Panc1 (cell line): ENCODE measurements at places on chromosomes 16 and 17. TPM values are rescaled to one million over a fixed set of nuclear protein-coding genes. Genes with fewer than 3 reads are reported as not detected.

The TMIGD1 gene
- not detected for total RNA-seq

The OR4D2 gene
- total RNA-seq = not detected

The CDR2L gene
- total RNA-seq = 32.0 TPM

The NACA2 gene
- total RNA-seq = not detected

The C16orf74 gene
- total RNA-seq = 1.5 TPM

The HNF1B gene
- total RNA-seq = not detected

The MMP2 gene
- total RNA-seq = 311 TPM

The HS3ST2 gene
- total RNA-seq = not detected

The SMIM22 gene
- total RNA-seq = not detected

The SLC38A8 gene
- total RNA-seq = not detected

The WNT9B gene
- not detected for total RNA-seq

The C16orf54 gene
- 0.18 TPM for total RNA-seq

The TP53TG3F gene
- total RNA-seq = 0.54 TPM

The GPRC5C gene
- 57.1 TPM for total RNA-seq

The C16orf86 gene
- 0.80 TPM for total RNA-seq

The SP6 gene
- 4.0 TPM for total RNA-seq

The HSPB9 gene
- not detected for total RNA-seq

The ETV4 gene
- 8.3 TPM for total RNA-seq

The ZC3H18 gene
- total RNA-seq = 45.9 TPM

The HID1 gene
- total RNA-seq = 10.9 TPM

The CCL4 gene
- 0.51 TPM for total RNA-seq

The MYH2 gene
- total RNA-seq = not detected

The DBNDD1 gene
- total RNA-seq = 32.3 TPM

The ATP2A1 gene
- 2.9 TPM for total RNA-seq

The LITAFD gene
- not detected for total RNA-seq

The OTOA gene
- not detected for total RNA-seq

The KRTAP9-9 gene
- total RNA-seq = not detected

The FOXL1 gene
- 9.3 TPM for total RNA-seq

The CD7 gene
- 0.77 TPM for total RNA-seq

The NPIPA8 gene
- total RNA-seq = 0.18 TPM

The PRM2 gene
- not detected for total RNA-seq

The ZSCAN10 gene
- total RNA-seq = 0.21 TPM

The CBX8 gene
- total RNA-seq = 15.3 TPM

The SPATA33 gene
- 18.3 TPM for total RNA-seq

The CETP gene
- not detected for total RNA-seq

The NTN3 gene
- 3.2 TPM for total RNA-seq

The DCXR gene
- total RNA-seq = 128 TPM

The C16orf46 gene
- 1.2 TPM for total RNA-seq

The TLCD1 gene
- total RNA-seq = 55.7 TPM

The PRDM7 gene
- total RNA-seq = not detected
